ENCODE measurements at places on chromosomes 13 and 19.

- no peak for DNase-seq
Observed at GRCh38 chr19:708154-709143, at the start of gene PALM. PALM (plus strand) TSS chr19:708935; CDS start chr19:709147, 212 bp downstream.

DNA sequence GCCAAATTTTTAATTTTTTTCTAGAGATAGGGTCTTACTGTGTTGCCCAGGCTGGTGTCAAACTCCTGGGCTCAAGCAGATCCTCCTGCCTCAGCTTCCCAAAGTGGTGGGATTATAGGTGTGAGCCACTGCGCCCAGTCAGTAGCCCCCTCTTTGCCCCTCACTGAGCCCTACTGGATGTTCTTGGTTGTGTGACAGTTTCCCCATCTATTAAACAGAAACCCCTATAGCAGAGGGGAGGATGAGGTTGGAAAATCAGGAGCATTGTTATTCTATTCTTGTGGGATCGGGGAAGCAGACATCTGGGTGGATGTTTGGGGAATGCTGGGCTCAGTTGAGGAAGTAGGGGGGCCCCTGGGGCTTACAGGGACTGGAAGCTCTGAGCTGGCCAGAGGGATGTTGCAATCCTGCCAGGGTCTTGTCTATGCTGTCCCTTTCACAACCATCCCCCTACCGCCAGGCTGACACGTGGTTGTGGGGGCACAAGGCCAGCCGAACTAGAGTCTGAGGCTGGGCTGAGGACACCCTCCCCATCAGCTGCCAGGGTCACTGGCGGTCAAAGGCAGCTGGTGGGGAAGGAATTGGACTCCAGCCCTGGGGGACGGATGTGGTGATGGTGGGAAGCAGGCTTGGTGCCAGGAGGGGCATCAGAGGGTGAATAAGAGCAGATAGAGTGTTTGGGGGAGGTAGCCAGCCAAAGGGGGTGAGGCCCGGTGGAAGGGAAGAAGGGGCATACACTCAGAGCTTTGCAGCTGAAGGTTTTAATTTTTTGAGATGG is 10.9 kb downstream of the APOC1 start:
- peak; percentile 65 for DNase-seq

GRCh38 chr13:112773601-112774447 is 84.0 kb downstream of the ATP11A start:
- no peak for DNase-seq

DNA sequence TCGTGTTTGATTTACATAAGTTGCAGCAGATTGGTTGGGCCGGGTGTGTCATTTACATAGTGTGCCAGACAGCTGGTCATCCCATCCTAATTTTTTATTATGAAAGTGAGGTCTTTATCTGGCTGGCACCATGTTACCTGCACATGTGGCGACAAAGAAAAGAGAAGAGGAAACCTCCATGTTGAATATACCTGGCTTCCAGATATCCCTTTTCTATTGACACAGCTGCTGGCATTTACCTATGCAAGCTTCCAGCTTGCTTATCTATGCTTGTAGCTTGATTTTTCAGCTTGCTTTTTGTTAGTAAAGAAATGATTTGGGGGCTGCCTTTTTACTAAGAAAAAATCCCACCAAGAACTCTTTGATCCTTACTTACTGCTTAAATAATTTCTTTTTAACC is 681.3 kb upstream of the SLITRK1 start:
- no peak for DNase-seq

- DNase-seq, result no peak
Observed at GRCh38 chr19:37964109-37964508, 57.1 kb downstream of the SIPA1L3 start.

GRCh38 chr13:114096031-114096485 is 36.4 kb downstream of the RASA3 start:
- no peak for DNase-seq

- no peak for DNase-seq
Observed at GRCh38 chr19:24078680-24079079, 8.3 kb upstream of the ZNF254 start.

- DNase-seq, result no peak
Observed at GRCh38 chr13:93325303-93326233, 99.0 kb downstream of the GPC6 start.

- DNase-seq, result no peak
Observed at GRCh38 chr13:50901701-50902100, 7.9 kb upstream of the RNASEH2B start.

DNA sequence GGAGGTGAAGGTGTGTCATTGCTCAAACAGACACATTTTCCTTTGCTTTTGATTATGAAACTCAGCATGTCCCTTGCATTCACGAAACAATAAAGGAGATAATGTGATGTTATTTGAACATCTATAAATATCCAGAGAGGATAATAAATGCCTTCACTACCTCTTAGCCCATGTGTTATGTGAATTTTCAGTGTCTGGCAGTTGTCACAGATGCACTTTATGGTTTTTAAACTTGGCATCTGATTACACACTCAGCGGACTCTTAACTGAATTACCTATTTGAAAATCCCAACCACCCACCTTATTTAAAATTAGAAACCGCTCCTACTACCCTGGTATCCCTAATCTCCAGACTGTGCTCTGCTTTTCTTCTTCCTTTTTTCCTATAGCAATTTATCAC is 254.2 kb downstream of the COG6 start:
- no peak for DNase-seq

Data from caudate nucleus (tissue), 63 donors.